Left cardiac atrium (tissue), 4 donors: ENCODE measurements at places on chromosomes 16 and 17. TPM values are rescaled to one million over a fixed set of nuclear protein-coding genes. Genes with fewer than 3 reads are reported as not detected.

Gene NOS2
- total RNA-seq, result 0.05 TPM

Gene CHAD
- total RNA-seq, result 0.37 TPM

Gene WFDC1
- total RNA-seq, result 1.9 TPM

Gene KRTAP3-1
- not detected for total RNA-seq

DNA sequence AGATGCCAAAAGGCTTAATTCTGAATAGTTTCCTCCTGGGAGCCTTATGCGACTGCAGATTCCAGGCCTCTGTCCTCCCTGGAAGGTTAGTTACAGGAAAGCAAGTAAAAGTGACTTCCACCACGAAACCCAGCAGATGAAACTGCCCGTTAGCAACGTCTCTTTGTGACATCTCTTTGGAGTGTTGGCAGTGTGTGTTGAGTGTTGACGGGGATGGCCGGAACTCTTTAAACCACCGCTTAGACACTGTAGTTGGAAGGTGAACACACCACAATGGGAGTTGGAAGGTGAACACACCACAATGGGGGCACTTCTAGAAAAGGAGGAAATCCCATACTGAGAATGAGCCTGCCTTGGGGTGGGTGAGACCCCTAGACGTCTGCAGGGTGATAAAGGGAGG is 858 bp downstream of the SKAP1 start:
- no peak for DNase-seq

DNA sequence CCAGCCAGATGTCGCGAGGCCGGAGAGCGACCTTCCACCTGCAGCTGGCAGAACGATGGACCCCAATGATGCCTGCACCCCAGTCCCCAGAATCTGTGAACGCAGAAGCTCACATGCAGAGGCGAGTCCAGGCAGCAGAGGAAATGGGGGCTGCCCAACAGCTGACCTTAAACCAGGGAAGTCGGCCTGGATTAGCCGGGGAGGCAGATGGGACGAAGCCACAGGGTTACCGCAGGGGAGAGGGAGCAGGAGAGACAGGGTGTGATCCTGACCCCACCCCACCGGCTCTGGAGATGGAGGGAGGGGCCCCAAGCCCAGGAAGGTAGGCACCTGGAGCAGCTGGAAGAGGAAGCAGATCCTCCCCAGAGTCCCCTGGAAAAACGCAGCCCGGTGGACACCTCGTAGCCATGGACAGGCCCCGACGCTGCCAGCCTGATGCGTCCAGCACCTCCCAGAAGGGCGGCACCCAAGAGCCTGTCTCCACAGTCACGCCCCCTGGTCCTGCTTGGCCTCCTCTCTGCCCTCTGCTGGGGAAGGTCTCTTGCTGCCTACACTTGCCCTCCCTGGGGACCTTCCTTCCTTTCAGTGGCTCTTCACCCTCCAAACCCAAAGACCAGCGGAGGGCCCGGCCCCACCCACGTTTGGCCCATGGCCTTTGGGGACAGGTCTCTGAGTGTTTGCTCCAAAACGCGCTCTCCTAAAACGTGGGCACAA is 37.3 kb downstream of the PIEZO1 start:
- DNase-seq, result no peak

DNA sequence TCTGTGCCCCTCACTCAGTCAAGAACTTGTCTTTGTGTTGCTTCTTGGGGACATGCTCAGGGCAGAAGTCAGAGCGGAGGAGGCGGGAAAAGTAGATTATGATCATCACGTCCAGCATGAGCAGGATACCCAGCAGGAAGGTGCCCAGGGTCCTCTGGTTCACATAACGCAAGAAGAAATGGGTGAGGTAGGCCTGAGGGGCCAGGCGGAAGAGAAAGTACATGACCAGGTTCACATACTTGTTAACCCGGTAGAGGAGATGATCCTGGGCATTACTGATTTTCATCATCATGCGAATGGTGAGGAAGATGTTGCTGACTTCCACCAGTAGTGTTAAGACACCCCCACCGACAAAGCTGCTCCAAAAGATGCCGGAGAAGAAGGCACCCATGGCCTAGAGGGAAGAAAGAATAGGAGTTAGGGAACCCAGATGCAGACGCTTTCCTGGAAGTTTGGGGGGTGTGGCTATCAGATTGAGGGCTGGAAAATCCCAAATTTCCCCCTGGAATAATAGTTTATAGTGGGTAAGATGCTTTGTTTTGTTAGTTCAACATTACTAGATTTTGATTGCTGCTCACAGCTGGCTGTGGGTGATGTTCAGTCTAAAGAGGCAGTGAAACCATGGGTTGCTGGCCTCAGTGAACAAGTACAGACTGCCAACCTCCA is 1.4 kb downstream of the TLCD1 start:
- DNase-seq, result no peak

GRCh38 chr16:4675864-4676786 is 17.2 kb upstream of the NUDT16L1 start:
- DNase-seq, result no peak

DNA sequence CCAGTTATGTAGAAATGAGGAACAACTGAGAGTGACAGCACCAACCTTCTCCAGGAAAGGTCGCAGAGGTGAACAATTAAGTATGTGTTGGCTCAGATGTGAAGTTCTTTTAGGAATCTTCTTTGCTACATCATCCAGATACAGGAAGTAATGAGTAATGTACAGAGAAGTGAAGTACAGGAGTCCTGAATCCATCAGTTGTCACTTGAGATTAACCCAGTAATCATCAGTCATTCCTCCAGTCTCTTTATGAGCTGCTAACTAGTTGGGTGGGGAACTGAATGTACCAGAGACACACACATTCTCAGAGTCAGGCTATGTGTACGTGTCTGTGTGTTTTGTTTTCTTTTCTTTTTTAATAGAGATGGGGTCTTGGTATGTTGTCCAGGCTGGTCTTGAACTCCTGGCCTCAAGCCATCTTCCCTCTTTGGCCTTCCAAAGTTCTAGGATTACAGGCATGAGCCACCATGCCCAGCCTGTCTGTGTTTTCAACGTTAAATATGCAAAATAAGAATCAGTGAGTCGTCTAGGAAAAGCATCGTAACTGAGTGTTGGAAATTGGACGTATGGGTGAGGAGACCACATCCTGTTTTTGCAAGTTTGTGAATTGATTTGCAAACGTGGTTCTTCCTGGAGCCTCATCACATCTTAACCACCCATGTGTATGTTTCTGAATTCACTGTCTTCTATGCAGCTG is 19.9 kb downstream of the ZNF200 start:
- DNase-seq, result no peak

DNA sequence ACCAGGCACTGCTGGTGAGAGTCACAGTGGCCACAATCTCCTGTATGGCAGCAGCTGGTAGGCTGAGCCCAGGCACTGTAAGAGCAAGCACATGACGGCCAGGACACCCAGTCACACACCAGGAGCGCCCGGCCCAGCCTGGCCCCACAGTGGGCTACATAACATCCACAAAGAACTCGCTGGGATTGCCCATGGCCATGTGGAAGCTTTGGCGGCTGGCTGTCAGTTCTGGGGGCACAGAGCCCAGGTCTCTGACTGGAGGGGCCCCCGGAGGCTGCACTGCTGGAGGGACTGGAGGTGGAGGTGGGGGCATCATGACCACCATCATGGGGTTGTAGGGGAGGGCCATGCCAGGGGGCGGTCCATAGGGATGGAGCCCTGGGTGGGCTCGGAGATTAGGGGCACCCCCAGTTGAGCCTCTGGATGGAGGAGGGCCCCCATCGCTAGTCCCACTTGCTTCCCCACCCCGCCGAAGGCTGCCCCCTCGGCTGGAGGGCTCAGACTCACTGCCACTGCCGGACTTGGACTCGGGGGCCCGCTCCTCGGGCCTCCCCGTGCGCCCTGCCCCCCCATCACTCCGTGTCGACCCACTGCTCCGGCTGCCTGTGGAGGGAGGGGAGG is 6.1 kb downstream of the ACADVL start:
- DNase-seq, result peak; percentile 26

GRCh38 chr17:2263183-2264066 is 40.2 kb downstream of the SMG6 start:
- no peak for DNase-seq
